ENCODE measurements at places on chromosomes 5 and 9. TPM values are rescaled to one million over a fixed set of nuclear protein-coding genes. Genes with fewer than 3 reads are reported as not detected.

GRCh38 chr9:78725503-78725902, 428.6 kb downstream of the PSAT1 start:
- no peaks in the 10 kb centered on the region for H3K36me3 ChIP-seq
- no peak for DNase-seq
- H3K27ac ChIP-seq: no peak overlapping the region
- H3K27me3 ChIP-seq: no peaks in the 10 kb centered on the region
- no peak overlapping the region for H3K4me3 ChIP-seq
- H3K4me1 ChIP-seq: no peaks in the 10 kb centered on the region

The C5 gene
- 0.49 TPM for polyA plus RNA-seq

DNA sequence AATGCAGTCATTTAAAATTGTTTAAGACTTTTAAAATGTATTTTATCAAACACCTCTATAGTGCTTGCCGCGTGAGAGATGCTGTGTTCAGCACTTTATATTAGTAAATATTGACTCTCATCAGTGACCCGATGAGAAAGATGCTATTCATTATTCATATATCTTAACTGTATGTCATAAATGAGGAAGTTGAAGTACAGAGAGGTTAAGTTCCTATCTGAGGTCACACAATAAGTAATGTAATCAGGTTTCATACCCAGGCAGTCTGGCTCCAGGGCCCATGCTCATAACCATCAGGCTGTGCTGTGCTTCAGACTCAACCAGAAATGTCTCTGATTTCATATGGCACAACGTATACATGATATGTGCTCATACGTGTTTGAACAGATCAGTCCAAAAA, 119.0 kb downstream of the SV2C start:
- peaks cover 5% of the 10 kb centered on the region for H3K27me3 ChIP-seq
- H3K27ac ChIP-seq: no peak overlapping the region
- no peaks in the 10 kb centered on the region for H3K4me1 ChIP-seq
- H3K36me3 ChIP-seq: no peaks in the 10 kb centered on the region
- DNase-seq: no peak

DNA sequence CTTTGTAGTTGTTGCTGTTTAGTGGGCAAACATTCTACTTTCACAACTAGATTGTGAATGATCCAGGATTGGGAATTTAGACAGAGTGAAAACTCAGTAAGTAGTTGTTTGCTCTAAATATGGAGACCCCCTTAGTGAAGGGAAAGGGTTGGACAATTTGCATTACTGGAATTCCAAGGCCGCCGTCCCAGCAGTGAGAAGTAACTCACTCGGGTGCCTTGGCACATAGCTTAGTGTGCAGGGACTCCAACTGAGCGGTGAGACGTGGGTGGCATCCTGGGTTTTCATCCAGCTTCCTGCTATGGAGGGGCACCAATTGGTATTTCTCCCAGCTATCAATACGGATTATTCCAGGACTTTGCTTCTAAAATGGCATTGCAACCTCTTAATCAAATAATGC, 69.7 kb upstream of the FCN1 start:
- H3K4me1 ChIP-seq: no peaks in the 10 kb centered on the region
- no peak overlapping the region for H3K27ac ChIP-seq
- no peaks in the 10 kb centered on the region for H3K27me3 ChIP-seq
- H3K36me3 ChIP-seq: no peaks in the 10 kb centered on the region

DNA sequence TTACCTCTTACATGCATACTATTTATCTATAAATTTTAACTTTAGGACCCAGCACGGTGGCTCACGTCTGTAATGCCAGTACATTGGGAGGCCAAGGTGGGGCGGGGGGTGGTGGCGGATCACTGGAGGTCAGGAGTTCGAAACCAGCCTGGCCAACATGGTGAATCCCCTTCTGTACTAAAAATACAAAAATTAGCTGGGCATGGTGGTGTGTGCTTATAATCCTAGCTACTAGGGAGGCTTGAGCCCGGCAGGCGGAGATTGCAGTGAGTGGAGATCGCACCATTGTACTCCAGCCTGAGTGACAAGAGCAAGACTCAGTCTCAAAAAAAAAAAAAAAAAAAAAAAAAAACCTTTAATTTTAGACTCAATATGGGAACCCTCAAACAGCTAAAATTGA, 1582.6 kb upstream of the NUDT12 start:
- no peaks in the 10 kb centered on the region for H3K27me3 ChIP-seq
- no peak overlapping the region for H3K27ac ChIP-seq
- H3K4me1 ChIP-seq: no peaks in the 10 kb centered on the region
- H3K4me3 ChIP-seq: no peak overlapping the region
- H3K36me3 ChIP-seq: no peaks in the 10 kb centered on the region
- DNase-seq: no peak

GRCh38 chr9:89602978-89603766, 1.6 kb upstream of the GADD45G start:
- H3K4me3 ChIP-seq: peak overlapping the region; percentile 7
- H3K27ac ChIP-seq: no peak overlapping the region
- H3K4me1 ChIP-seq: peaks cover 29% of the 10 kb centered on the region
- no peaks in the 10 kb centered on the region for H3K36me3 ChIP-seq
- peaks cover 38% of the 10 kb centered on the region for H3K27me3 ChIP-seq
- no peak for DNase-seq

The SHOC1 gene
- 0.01 TPM for polyA plus RNA-seq

DNA sequence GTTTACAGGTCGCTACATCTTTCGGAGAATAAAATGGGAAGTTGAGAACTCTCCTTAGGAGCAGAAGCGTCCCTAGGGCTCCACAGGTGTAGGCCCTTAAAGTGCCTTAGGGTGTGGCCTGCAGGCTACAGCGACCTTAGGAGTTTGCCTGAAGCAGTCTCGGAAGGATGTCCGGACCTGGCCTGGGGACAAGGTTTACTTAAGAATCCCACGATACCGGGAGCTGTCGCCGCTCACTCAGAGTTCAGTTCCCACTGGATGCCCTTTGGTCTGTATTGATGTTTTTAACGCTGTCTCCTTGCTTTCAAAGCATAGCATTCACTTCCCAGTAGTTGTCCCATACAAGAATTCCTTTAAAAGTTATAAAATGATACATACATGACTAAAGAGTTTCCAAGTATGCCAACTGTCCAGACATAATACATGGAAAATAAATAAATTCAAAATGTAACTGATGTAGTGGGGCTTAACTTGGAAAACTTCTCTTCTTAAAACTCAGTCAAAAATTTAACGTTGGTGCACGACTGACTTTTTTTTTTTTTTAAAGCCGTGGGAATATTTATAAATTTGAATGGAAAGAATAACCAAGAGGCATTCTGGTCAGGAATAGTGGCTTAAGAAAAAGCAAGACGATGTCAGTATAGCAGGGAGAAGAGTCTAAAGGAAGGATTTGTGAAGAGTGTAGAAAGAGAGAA, 848 bp downstream of the RAD50 start:
- no peaks in the 10 kb centered on the region for H3K27me3 ChIP-seq
- DNase-seq: no peak
- peak overlapping the region; percentile 94 for H3K27ac ChIP-seq
- H3K4me3 ChIP-seq: peak overlapping the region; percentile 74

- no peaks in the 10 kb centered on the region for H3K36me3 ChIP-seq
- no peak overlapping the region for H3K4me3 ChIP-seq
- DNase-seq: no peak
- no peaks in the 10 kb centered on the region for H3K4me1 ChIP-seq
- no peak overlapping the region for H3K27ac ChIP-seq
Measured at GRCh38 chr9:7937761-7938491, 138.3 kb upstream of the DMAC1 start.

- H3K27me3 ChIP-seq: peaks cover 6% of the 10 kb centered on the region
- DNase-seq: no peak
- H3K36me3 ChIP-seq: no peaks in the 10 kb centered on the region
- no peak overlapping the region for H3K27ac ChIP-seq
- H3K4me3 ChIP-seq: no peak overlapping the region
- no peaks in the 10 kb centered on the region for H3K4me1 ChIP-seq
Measured at GRCh38 chr5:181087309-181087708, 43.7 kb downstream of the OR2V1 start.

The MEF2C gene
- 0.07 TPM for polyA plus RNA-seq

The BNC2 gene
- polyA plus RNA-seq: 1.1 TPM

DNA sequence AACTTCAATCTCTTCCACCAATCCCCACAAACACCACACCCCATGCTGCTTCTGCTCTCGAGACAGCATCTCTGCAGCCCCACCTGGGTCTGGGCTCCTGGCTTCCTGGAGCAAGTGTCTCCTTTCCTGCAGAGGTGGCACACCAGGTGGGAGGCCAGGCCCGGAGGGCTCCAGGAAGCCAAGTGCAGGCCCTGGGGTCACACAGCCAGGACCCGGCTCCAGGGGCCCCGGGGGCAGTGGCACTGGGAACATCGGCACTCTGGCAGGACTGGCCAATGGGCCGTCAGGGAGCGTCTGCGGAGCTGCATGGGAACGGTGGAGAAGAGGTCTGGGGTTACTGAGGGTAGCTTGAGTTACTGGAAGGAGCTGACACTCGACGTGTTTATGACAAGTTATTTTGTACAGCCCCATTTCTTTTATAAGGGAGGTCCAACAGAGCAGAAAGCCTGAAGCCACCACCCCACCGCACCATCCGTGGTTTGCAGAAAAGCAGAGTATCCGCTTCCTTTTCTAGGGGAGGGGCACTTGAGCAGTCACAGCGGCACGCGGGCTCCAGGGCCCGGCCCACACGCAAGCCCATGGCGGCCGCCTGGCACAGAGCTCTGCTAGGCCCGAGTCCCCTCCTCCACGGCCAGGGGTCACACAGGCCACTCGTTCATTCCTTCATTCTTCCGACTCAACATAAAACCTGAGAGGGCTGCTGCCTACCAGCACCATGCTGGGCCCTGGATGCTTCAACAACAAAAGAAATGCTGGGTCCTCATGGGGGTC, 14.6 kb upstream of the INPP5E start:
- H3K27ac ChIP-seq: no peak overlapping the region
- H3K4me3 ChIP-seq: no peak overlapping the region
- no peaks in the 10 kb centered on the region for H3K4me1 ChIP-seq
- no peak for DNase-seq
- no peaks in the 10 kb centered on the region for H3K27me3 ChIP-seq
- peaks cover 58% of the 10 kb centered on the region for H3K36me3 ChIP-seq

The FAM169A gene
- polyA plus RNA-seq: 8.9 TPM

- H3K27me3 ChIP-seq: no peaks in the 10 kb centered on the region
- peak overlapping the region; percentile 94 for H3K27ac ChIP-seq
- peaks cover 32% of the 10 kb centered on the region for H3K4me1 ChIP-seq
- H3K36me3 ChIP-seq: peaks cover 8% of the 10 kb centered on the region
Measured at GRCh38 chr9:113222482-113222841, 1.1 kb downstream of the SLC31A1 start.

DNA sequence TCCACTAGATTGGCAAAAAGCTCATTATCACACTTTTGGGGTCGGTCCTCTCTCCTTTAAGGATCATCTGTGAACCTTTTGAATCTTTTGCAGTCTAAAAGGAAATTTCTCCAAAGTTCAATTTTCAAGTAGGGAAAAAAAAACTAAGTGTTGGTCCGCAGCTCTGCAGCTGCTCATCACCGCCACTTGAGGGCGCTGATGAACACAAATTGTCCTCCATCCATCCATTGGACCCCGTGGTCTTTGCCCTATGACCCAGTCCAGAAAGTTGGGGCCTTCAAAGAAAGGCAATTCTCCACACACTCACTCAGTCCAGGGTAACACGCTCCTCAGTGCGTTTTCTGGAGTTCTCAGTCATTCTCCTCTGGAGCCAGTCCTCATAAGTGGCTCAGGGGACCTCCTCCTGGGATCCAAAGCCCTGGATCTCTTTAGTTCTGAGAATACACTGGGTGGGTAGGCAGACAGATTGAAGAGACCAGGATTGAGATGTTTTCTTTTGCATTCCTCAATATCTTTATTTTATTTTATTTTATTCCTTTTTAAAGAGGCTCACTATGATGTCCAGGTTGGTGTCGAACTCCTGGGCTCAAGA, 63.6 kb upstream of the SLC28A3 start:
- no peaks in the 10 kb centered on the region for H3K27me3 ChIP-seq
- H3K4me1 ChIP-seq: no peaks in the 10 kb centered on the region
- no peaks in the 10 kb centered on the region for H3K36me3 ChIP-seq
- no peak overlapping the region for H3K4me3 ChIP-seq
- H3K27ac ChIP-seq: no peak overlapping the region
- DNase-seq: no peak

DNA sequence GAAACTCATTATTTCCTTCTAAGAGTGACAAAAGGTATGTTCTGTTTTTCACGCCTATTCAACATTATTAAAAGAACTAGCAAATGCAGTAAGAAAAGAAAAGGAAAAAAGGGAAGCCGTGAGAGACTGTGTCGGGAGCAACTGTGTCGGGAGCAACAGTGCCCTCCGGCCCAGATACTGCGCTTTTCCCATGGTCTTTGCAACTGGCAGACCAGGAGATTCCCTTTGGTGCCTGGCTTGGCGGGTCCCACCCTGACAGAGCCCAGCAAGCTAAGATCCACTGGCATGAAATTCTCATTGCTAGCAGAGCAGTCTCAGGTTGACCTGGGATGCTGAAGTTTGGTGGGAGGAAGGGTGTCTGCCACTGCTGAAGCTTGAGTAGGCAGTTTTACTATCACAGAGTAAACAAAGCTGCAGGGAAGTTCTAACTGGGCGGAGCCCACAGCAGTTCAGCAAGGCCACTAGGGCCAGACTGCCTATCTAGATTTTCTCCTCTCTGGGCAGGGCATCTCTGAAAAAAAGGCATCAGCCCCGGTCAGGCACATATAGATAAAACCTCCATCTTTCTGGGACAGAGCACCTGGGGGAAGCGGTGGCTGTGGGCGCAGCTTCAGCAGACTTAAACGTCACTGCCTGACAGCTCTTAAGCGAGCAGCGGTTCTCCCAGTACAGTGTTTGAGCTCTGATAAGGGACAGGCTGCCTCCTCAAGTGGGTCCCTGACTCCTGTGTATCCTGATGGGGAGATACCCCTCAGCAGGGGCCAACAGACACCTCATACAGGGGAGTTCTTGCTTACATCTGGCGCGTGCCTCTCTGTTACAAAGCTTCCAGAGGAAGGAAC, 1237.4 kb upstream of the CDH18 start:
- H3K4me3 ChIP-seq: no peak overlapping the region
- H3K27me3 ChIP-seq: no peaks in the 10 kb centered on the region

DNA sequence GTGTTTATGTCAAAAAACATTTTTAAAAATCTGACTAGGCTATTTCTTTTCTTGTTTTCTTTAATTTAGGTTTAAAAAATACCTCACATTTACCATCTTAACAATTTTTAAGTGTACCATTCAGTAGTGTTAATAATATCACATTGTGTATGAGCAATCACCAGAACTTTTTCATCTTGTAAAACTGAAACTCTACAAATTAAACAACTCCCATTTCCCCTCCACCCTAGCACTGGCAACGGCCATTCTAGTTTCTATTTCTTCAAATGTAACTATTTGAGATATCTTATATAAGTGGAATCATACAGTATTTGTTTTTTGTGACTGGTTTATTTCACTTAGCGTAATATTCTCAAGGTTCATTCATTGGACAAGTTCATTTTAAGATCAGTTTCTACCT, 27.7 kb downstream of the PLCXD3 start:
- H3K4me1 ChIP-seq: no peaks in the 10 kb centered on the region
- no peak overlapping the region for H3K27ac ChIP-seq
- no peaks in the 10 kb centered on the region for H3K27me3 ChIP-seq
- H3K36me3 ChIP-seq: no peaks in the 10 kb centered on the region
- no peak overlapping the region for H3K4me3 ChIP-seq

Measured in keratinocyte (primary cell).